ENCODE measurements at places on chromosomes 13 and 19.

- DNase-seq = no peak
These were observed 419.7 kb downstream of the KLF12 start for GRCh38 chr13:73714522-73714921.

DNA sequence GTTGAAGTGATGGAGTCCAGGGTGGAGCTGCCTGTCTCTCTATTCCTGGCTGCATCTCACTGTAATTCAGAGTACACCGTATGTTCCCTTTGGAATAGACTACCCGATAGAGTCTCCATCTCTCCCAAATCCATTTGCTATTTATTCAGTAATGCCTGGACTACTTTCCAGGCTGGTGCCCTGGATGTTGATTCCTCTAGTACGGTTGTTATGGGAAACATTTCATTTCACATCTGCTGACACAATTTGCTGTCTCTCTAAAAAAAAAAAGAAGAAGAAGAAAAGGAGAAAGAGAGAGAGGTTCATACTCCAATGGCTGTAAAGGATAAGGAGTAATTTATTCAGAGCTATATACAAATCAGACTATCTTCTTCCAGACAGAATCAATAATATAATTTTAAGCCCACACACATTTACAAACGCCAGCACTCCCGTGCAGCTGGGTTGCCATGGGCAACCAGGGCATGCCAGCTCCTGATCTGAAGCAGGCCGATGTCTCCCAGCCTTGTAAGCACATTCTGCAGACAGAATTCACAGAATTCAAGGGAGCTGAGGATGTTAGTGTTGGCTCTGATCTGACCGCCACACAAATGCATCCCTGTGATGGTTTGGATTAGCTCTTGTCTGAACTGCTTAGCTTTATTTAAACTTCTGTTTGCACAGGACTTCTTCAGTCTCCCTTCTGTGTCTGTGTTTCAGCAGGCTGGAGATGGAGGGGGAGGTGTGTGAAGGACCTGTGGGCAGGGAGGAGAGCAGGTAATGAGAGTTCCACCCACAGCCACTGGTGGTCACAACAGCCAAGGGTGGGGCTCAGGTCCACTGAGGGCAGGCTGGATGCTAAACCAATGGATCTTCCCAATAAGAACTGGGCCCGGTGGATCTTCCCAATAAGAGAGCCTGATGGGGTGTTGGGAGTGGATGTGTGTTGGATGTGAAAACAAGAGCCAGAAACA, 66.0 kb downstream of the TEX26 start:
- DNase-seq = no peak

- no peak for DNase-seq
These were observed 14.4 kb downstream of the CCDC124 start for GRCh38 chr19:17946965-17947784.

- DNase-seq = no peak
These were observed 12.7 kb downstream of the STK24 start for GRCh38 chr13:98564204-98564603.

GRCh38 chr13:113452466-113452865, 822 bp downstream of the ADPRHL1 start:
- no peak for DNase-seq

DNA sequence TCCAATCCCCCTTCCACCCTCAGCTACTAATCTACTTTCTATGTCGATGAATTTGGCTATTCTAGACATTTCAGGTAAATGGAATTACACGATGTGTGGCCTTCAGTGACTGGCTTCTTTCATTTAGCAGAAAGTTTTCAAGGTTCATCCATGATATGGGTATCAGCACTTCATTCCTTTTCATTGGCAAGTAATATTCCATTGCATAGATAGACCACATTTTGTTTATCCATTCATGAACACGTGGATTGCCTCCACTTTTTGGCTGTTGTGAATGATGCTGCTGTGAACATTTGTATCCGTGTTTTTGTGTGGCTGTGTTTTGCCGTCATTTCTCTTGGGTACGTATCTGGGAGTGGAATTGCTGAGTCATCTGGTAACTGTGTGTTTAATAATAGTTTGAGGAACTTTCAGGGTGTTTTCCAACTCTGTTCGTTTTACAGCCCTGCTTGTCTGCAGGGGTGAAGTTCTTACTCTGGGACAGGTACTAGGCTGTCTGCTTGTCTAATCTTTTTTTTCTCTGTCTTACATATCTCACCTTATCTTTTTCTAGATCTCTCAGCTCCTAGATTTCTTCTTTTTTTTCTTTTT, 32.5 kb downstream of the MARK4 start:
- no peak for DNase-seq

DNA sequence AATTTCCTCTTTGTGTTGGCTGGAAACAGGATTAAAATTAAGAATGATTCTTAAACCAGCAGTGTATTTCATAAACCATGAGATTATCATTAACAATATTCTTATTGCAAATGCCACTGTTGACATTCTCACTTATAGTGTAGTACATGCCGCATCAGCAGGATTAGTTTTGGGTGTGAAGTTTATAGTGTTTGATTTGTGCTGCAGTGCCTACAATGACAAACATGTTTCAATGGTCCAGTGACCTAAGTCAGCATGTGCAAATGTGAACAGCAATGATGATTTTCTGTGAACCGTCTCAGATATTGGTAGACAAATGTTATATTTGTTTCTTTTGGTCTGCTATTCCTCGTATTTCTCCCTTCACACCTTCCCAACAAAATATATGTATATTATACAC, 49.8 kb upstream of the TDRD3 start:
- no peak for DNase-seq

DNA sequence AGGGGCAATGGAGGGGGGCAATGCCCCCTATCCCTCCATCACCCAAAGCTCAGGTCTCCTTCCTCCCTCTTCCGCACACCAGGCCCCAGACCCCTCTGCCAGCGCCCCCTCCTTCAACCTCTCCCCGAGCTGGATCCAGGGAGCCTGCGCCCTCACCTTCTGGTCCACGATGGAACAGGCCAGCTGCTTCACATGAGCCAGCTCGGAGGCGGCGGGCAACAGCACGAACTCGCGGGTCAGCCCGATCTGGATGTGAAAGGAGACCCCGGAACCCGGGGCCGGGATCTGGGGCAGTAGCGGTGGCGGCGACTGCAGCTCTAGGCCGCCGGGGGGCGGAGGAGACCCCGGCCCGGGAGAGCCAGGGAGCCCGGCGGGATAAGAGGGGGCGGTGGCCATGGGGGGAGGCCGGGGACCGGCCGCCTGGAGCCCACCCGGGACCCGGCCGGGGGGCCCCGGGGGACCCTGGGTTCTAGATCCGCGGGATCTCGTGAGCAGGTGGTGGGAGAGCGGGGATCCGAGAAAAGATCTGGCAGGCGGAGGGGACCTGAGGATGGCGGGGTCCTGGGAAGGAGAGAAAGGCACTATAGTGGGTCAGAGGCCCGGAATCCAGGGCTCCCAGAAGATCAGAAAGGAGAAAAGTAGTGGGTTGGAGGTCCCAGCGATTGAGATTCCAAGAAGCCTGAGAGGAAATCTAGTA, 791 bp downstream of the PRKD2 start:
- no peak for DNase-seq

DNA sequence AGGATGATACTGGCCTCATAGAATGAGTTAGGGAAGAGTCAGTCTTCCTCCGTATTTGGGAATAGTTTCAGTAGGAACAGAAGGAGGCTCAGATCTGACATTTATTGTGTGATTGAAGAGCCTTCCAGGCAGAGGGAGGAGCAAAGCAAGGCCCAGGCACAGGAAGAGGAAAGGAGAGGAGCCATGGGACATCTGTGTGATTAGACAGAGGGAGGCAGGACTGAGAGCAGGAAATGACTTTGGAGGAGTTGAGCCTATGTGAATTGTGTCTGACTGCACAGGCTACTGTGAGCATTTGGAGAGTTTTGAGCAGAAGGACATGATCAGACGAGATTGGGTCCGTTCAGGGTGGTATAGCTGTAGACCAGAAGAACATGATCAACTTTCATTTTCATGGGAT, 8.5 kb downstream of the SIGLEC7 start:
- no peak for DNase-seq

- no peak for DNase-seq
These were observed 326.6 kb downstream of the DIAPH3 start for GRCh38 chr13:59837101-59837500.

- DNase-seq = no peak
These were observed 28.9 kb downstream of the SMIM24 start for GRCh38 chr19:3451451-3451866.

GRCh38 chr19:29263305-29264135, 50.6 kb upstream of the UQCRFS1 start:
- DNase-seq = no peak

DNA sequence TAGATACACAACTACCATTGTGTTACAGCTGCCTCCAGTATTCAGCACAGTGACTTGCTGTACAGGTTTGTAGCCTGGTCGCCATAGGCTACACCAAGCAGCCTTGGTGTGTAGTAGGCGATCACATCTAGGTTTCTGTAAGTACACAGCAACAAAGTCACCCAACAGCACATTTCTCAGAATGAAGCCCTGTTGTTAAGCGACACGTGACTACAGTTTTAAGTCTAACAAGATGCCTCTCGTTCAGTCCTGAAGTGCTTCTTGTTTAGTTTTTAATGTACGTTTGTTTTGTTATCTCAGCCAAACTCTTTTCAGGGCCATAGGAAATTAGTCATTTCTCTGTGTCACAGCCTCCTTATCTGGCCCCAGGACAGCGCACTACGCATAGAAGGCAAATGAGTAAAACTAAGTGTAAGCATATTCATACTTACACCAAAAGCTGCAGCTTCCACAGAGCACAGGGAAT, 50.0 kb upstream of the GPR183 start:
- no peak for DNase-seq

GRCh38 chr19:23394511-23394910, 760 bp downstream of the ZNF91 start:
- no peak for DNase-seq

GRCh38 chr19:7063764-7064418, 5.4 kb upstream of the MBD3L3 start:
- DNase-seq = no peak

GRCh38 chr19:41515015-41515652, 60.8 kb upstream of the CEACAM21 start:
- DNase-seq = no peak

- no peak for DNase-seq
These were observed 264.0 kb downstream of the TBC1D4 start for GRCh38 chr13:75217949-75218348.

GRCh38 chr19:4173479-4174212, 8.7 kb downstream of the SIRT6 start:
- no peak for DNase-seq

GRCh38 chr19:46718157-46718933, 1.4 kb upstream of the PRKD2 start:
- DNase-seq = no peak

- no peak for DNase-seq
These were observed 181.4 kb downstream of the KCTD15 start for GRCh38 chr19:33977756-33978685.

DNA sequence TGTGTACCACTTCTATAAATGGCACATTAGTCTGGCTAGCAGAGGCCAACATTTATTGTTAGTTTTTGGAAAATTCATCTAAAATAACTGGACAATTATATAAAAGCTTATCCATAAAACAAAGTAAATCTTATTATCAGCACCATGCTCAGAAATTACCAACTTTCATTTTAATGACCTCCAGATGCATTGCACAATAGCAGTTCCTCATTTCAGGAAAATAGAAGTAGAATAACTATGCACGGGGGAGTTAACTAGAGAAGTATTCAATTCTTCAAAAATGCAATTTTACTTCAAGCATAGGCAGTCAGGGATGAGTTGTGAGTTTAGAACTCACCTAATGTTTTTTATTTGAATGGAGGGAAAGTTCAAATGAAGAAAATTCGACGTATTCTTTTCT, 1023.5 kb downstream of the PCDH17 start:
- no peak for DNase-seq

- no peak for DNase-seq
These were observed 1.2 kb downstream of the ZFP36 start for GRCh38 chr19:39407660-39408391.

GRCh38 chr13:44768239-44768638, 192.1 kb upstream of the TSC22D1 start:
- no peak for DNase-seq

DNA sequence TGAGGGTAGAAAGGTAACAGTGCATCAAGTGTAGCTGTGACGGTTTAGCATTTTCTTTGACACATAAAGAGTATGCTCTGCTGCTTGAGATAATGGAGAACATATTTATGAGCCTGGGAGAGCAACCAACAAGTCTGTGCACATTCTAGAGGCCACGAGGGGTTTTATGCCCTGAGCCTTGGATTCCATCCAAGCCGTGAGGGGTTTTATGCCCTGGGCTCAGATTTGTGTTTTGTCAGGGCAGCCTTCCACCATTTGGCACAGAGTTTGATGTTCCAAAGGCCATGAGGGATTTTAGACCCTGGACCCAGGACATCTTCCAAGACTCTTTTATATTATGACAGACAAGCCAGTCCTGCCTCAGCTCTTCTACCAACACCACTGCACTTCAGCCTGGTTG, 106.4 kb downstream of the ZNF486 start:
- no peak for DNase-seq

- DNase-seq = no peak
These were observed 9.5 kb downstream of the MIER2 start for GRCh38 chr19:335072-335471.

DNA sequence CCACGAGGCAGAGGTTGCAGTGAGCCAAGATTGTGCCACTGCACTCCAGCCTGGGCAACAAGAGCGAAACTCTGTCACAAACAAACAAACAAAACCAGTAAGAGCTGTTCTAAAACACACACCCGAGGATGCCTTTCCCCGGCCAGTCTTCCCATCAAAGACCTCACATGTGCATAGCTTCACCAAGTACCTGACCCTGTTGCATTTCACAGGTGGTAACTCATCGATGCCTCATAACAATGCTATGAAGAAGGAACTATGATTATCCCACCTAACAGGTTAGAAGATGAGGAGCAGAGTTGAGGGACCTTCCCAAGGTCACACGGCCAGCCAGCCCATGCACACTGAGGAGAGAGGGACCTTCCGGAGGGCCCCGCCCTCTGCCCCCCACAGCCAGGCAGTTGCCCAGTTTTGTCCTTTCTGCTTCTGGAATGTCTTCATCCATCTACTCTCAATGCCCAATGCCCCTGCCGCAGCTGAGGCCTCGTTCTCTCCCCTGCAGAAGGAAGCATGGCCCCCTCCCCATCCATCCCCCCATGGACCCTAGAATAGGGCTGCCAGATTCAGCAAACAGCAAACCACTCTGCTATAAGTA, 16.8 kb upstream of the LENG8 start:
- DNase-seq = no peak

Measured in nucleus accumbens (tissue), 56 donors.